ENCODE measurements at places on chromosomes 2 and 18. TPM values are rescaled to one million over a fixed set of nuclear protein-coding genes. Genes with fewer than 3 reads are reported as not detected.

DNA sequence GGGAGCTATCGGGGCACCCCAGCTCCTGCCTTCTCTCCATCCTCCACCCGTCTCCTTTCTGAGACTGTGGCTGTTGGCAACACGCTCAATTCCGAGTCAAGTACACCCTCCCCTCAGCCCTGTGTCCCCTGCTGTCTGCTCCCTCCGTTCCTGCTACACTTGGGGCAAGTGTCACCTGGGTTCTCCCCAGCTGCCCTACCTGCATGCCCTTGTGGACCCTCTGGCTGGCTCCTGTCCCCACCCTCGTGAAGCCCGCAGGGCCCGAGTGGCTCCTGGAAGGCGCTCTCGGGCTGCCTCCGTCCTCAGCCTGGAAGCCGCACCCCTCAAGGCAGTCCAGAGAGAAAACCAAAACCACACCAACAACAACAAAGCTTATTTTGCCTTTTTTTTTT, 33.9 kb downstream of the PDIA6 start:
- H3K27me3 ChIP-seq = no peaks in the 10 kb centered on the region
- H3K36me3 ChIP-seq = peaks cover 3% of the 10 kb centered on the region
- no peak for DNase-seq
- H3K4me3 ChIP-seq = no peak overlapping the region
- no peak overlapping the region for H3K27ac ChIP-seq

DNA sequence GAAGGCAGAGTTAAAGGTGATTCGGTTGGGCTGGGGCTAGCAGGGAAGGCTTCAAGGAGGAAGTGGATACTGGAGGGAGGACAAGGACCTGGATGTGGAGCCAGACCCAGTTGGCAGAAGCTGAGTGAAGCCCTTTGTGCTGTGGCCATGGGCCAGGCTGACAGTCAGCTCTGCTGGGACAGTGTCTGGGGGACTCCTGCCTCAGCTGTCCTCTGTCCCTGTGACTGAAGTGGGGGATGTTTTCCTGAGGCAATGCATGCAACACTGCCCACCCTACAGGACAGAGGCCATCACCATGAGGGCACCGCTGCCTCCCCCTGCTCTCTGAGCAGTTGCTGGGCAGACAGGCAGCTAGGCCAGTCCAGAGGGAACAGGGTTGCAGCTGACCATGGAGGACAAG, 40.0 kb downstream of the ST8SIA5 start:
- no peak for DNase-seq
- no peaks in the 10 kb centered on the region for H3K36me3 ChIP-seq
- H3K27me3 ChIP-seq = peaks cover 13% of the 10 kb centered on the region
- H3K4me3 ChIP-seq = no peak overlapping the region
- H3K27ac ChIP-seq = no peak overlapping the region

The COL5A2 gene
- total RNA-seq = 1.8 TPM

GRCh38 chr2:134173338-134174016, 80.4 kb upstream of the MGAT5 start:
- no peak overlapping the region for H3K27ac ChIP-seq
- H3K4me1 ChIP-seq = peaks cover 56% of the 10 kb centered on the region
- H3K27me3 ChIP-seq = no peaks in the 10 kb centered on the region
- no peaks in the 10 kb centered on the region for H3K36me3 ChIP-seq
- no peak for DNase-seq

DNA sequence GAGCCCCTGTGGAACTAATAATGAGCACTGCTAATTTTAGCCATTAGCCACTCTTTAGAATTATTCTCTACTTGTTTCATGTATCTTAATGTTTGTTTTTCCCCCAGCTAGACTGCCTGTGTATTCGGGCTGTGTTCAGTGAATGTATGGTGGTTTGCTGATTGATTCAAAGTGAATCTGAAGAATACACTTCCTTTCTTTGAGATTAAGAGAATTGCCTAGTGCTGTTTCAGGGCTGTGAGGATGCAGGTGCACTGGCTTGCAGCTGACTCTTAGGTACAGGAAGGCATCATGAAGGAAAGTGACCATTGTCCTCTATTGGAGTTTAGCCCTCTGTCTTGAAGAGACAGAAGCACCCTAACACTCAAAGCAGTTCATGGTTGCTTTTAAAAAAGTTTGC, 138.7 kb downstream of the CERS6 start:
- no peak for DNase-seq
- H3K36me3 ChIP-seq = peaks cover 4% of the 10 kb centered on the region
- no peaks in the 10 kb centered on the region for H3K27me3 ChIP-seq

The C2orf78 gene
- total RNA-seq = not detected

DNA sequence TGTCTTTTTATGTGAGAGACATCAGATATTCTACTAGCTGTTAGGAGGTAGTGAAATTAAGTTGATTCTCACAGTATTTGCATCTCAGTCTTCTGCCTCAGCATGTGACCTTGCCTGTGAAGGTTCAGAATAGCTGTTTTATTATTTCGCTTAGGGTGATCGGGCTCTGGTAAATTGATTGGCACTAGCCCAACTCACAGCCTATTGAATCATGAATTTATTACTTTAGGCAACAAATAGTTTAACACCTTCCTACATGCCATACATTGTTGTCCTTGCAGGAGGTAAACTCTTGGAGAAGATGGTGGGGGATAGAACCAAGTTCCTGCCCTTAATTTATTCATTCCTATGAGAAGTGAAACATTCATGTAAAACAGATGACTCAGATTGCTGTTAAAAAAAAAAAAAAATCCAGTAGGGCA, 101.9 kb downstream of the GPD2 start:
- H3K4me3 ChIP-seq = peak overlapping the region; percentile 13
- H3K4me1 ChIP-seq = peaks cover 34% of the 10 kb centered on the region

GRCh38 chr2:230295192-230295591, 31.8 kb upstream of the SP140L start:
- peaks cover 44% of the 10 kb centered on the region for H3K36me3 ChIP-seq
- H3K27me3 ChIP-seq = no peaks in the 10 kb centered on the region
- H3K4me3 ChIP-seq = no peak overlapping the region
- no peak overlapping the region for H3K27ac ChIP-seq
- peaks cover 12% of the 10 kb centered on the region for H3K4me1 ChIP-seq
- DNase-seq = no peak

DNA sequence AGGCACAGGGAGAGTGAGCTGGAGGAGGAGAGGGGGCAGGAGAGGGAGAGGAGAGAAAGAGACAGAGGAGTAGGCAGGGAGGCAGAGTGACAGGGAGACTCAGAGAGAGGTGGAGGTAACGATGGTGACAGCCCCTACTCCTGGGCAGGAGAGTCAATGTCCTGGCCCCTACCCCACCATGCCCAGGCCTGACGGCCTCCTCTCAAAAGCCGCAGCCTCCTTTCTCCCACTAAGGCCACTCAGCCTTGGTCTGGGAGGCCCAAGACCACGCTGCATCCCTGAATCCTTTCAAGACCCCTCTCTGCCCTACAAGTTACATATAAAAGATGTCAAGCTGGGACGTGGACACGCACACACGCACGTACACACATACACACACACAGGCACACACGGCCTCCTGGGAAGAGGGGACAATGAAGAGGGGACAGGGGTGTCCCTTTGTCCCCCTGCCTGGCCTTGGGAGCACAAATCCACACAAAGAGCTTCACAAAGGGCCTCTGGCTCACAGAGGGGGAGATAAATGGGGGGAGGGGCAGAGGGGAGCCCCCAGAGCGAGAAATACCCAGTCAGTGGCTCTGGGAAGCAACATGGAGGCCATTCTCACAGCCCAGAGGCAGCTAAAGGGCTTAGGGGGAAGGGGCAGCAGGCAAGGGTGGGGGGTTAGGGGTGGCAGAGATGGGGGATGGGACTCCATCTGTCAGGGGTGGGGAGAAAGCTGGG, 19.5 kb upstream of the TNS1 start:
- H3K27ac ChIP-seq = no peak overlapping the region
- H3K4me3 ChIP-seq = no peak overlapping the region
- no peak for DNase-seq
- H3K4me1 ChIP-seq = no peaks in the 10 kb centered on the region

DNA sequence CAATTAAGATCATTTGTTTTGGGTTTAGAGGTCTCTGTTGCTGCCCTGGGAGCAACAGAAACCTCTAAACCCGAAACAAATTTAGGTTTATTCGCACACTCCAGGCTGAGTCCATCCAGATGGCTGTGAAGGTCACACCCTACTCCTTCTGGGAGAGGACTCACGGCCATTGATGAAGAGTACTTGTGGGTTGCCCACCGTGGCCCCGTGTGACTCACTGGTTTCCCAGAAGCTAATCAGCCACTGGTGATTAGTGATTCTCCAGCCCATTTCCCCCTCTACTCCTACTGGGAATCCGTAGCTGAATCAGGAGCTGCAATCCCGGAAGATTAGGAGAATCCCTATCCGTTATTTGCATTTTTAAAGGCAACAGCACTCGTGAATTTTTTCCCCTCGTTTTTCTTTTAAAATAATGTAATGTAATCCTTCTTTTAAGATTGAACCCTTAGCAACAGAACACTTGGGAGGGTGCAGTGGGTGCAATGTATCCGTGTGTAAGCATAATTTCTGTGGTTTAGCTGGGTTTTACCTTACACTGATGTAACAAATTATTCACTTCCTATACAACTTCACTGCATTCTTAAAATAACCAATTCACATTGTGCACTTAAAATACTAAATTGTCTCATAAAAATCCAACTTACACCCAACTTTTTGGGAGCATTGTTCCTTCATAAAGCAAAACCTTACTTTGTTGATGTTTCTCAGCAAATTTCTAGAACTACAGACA, 27.5 kb upstream of the EPAS1 start:
- H3K4me3 ChIP-seq = peak overlapping the region; percentile 36
- H3K36me3 ChIP-seq = no peaks in the 10 kb centered on the region
- peaks cover 34% of the 10 kb centered on the region for H3K4me1 ChIP-seq
- H3K27me3 ChIP-seq = no peaks in the 10 kb centered on the region
- no peak for DNase-seq

The COL4A3 gene
- not detected for total RNA-seq

DNA sequence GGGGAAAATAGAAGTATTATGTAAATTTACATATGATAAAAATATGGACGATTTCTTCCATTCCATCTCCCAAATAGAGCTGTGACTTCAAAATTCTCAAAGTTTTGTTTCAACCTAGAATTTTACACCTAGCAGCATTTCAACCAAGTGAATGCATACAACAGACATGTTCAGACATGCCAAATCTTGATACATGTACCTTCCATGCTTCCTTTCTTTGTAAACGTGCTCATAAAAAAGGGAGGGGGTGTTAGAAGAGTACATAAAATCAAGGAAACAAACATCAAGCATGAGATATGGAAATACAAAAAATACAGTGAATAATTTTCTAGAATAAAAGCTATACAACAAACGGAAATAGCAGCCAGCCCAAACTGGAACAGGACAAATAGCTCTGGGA, 974.2 kb downstream of the ERBB4 start:
- no peaks in the 10 kb centered on the region for H3K4me1 ChIP-seq
- H3K4me3 ChIP-seq = no peak overlapping the region
- DNase-seq = no peak
- H3K27ac ChIP-seq = no peak overlapping the region
- H3K27me3 ChIP-seq = no peaks in the 10 kb centered on the region
- no peaks in the 10 kb centered on the region for H3K36me3 ChIP-seq

DNA sequence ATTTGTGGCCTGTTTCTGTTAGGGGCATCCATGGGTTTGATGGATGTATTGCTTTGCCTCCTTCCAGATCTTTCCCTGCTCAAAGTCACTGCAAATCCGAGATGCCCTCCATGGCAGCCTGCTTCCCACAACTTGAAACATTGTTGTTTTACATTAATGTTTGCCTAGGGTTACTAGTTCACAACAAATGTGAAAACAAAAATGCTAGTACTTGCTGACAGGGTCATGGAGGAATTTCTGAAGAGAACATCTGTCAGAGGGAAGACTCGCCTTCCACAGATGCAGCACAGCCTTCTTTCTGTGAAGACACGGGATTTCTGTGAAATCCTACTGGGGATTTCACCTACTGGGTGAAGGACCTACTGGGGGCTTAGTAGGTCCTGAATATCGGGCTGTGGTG, 260.0 kb upstream of the FN1 start:
- no peak for DNase-seq
- peaks cover 2% of the 10 kb centered on the region for H3K36me3 ChIP-seq
- H3K27me3 ChIP-seq = no peaks in the 10 kb centered on the region
- H3K4me1 ChIP-seq = no peaks in the 10 kb centered on the region

GRCh38 chr18:50401888-50402287, 27.0 kb downstream of the SKA1 start:
- H3K27me3 ChIP-seq = peaks cover 56% of the 10 kb centered on the region
- no peak overlapping the region for H3K4me3 ChIP-seq
- no peaks in the 10 kb centered on the region for H3K36me3 ChIP-seq
- H3K27ac ChIP-seq = no peak overlapping the region
- peak; percentile 38 for DNase-seq

GRCh38 chr2:194486326-194486725, 1170.7 kb upstream of the SLC39A10 start:
- H3K4me1 ChIP-seq = no peaks in the 10 kb centered on the region
- no peak overlapping the region for H3K4me3 ChIP-seq
- no peak overlapping the region for H3K27ac ChIP-seq
- DNase-seq = no peak

DNA sequence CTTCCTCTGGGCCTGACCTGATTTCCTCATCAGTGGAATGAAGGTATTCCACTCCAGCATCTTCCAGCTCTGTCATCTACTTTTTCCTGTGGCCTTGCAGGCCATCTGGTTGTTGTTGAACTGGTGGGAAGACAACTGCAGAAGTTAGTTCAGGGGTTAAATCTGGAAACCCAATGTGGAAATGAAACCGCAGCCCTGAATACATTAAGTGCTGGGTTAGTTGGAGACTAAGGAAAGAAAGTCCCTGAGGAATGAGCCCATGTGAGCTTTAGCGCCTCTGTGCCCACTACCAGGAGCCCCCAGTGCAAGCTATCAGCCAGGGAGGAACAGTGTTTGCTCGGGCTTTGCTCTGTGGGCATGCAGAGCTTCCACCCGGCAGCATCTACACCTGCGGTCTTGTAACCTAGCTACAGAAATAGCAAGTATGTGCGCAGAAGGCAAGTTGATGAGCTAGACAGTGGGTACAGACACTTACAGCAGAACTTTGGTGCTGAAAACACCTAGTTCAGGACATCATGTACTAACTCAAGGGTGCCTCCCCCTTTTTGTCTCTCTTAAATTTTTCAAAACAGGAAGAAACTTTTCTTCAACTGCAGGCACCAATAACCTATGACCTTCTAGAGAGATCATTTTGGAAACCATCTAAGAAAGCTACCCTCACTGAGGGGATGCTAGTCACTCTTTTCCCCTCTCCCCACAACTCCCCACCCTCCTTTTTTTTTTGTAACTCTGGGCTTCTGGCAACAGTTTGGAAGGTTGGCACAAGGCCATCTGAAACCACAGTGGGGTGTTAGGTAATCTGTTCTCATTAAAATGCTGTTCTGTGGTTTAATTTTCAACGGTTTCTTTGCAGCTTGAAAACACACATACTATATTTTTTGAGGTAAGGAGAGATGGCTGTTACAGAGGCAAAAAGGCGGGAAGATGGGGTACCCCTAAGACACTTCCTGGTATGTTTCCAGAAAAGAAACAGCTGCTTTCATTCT, 18.3 kb upstream of the CXCR4 start:
- H3K27ac ChIP-seq = peak overlapping the region; percentile 20
- H3K36me3 ChIP-seq = peaks cover 2% of the 10 kb centered on the region
- DNase-seq = peak; percentile 78
- peaks cover 92% of the 10 kb centered on the region for H3K4me1 ChIP-seq
- H3K27me3 ChIP-seq = peaks cover 31% of the 10 kb centered on the region

The LINC00305 gene
- total RNA-seq = not detected
